ENCODE measurements at places on chromosomes 13 and 19. TPM values are rescaled to one million over a fixed set of nuclear protein-coding genes. Genes with fewer than 3 reads are reported as not detected.

SMIM24 gene
- 81.2 TPM for total RNA-seq

CEACAM7 gene
- total RNA-seq = 6.3 TPM

- DNase-seq = no peak
Observed at GRCh38 chr13:73997964-73998363, 136.2 kb downstream of the KLF12 start.

CDC37 gene
- total RNA-seq = 144 TPM

IL4I1 gene
- total RNA-seq = 0.60 TPM

- DNase-seq = peak; percentile 75
Observed at GRCh38 chr19:52343548-52343947, 7.5 kb downstream of the ZNF610 start.

MYO16 gene
- total RNA-seq = 0.23 TPM

DNA sequence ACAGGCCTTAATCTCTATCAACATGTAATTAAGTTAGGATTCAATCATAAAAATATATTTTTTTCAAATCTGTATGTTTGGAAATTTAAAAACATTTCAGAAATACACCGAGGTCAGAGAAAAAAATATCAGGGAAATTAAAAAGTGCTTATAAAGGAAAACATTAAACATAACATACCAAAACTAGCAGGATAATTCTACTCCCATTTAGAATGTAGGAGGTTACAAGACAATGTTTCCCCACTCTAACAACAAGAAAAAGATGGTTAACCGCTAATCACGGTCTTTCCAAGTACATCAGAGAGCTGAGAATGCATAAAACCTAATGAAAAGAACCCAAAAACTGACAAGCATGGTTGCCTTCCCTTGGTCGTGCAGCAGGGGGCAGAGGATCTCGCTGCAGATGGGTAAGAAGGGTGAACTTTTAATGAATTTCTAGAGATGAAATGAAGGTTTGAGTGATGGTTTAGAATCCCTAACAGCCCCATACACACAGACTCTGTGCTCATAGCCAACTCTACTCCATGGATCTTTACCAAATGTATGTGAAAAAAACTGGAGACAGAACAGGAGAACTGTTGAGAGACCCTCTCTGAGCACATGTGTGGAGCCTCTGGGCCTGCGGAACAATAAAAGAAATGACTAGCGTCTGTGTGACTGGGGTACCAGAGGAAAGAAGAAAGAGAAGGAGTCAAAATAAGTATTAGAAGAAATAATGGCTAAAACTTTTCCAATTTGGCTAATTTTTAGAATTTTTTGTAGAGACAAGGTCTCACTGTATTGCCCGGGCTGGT, 51.3 kb upstream of the LSM14A start:
- DNase-seq = peak; percentile 48

Data from hepatocyte (in vitro differentiated cells).